ENCODE measurements at places on chromosomes 11 and 22.
A peak's percentile ranks its signal among the peaks of the same experiment; 100 is the strongest.

DNA sequence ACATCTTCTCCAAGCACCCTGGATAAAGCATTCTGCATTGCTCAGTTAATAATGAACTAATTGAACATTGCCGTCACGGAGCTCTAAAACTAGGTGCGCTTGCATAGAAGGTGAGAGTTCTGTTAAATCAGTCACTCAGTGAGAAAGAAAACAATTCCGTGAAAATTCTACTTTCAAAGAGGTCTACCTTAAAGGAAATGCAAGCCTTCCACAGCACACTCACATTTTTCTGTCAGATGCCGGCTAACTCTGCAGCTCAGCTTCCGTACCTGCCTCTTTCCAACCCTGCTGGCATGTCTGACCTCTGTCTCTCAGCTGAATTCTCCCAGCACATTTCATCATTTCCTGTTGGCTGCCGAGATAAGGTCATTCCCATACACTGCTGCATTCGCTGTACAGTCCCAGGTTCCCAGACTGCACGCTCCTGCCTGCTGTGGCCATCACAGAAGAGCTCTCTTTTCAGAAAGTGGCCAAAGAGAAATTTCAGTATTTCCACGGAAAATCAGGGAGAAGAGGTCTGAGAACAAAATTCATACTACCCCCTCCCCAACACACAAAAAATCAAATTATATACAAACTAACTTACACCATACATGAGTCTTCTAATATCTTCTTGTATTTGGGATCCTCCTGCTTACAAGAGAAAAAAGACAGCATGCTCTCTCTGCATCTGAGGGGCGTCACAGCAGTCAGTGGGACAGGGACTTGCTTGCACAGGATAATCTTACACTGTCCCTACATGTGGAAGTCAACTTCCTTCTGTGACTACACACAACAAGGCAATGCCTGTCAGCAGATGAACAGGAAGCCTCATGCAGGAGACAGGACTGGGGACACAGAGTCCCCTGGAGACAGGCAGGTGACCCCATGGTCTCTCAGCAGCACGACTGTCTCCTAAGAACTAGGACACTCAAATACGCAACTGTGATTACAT, 55.1 kb downstream of the PACSIN2 start:
- H3K4me1 ChIP-seq: peaks cover 61% of the 10 kb centered on the region
- H3K27ac ChIP-seq: peak overlapping the region; percentile 80
- peaks cover 7% of the 10 kb centered on the region for H3K36me3 ChIP-seq
- no peak for DNase-seq

- H3K27me3 ChIP-seq: no peaks in the 10 kb centered on the region
- DNase-seq: no peak
- H3K4me1 ChIP-seq: no peaks in the 10 kb centered on the region
Observed at GRCh38 chr11:95495706-95496105, 264.7 kb upstream of the SESN3 start.

- no peaks in the 10 kb centered on the region for H3K4me1 ChIP-seq
- no peak overlapping the region for H3K4me3 ChIP-seq
- peaks cover 12% of the 10 kb centered on the region for H3K27me3 ChIP-seq
- no peaks in the 10 kb centered on the region for H3K36me3 ChIP-seq
- no peak overlapping the region for H3K27ac ChIP-seq
- no peak for DNase-seq
Observed at GRCh38 chr11:94755494-94755893, 12.7 kb upstream of the AMOTL1 start.

- no peak overlapping the region for H3K4me3 ChIP-seq
- peaks cover 14% of the 10 kb centered on the region for H3K27me3 ChIP-seq
- DNase-seq: no peak
- H3K4me1 ChIP-seq: peaks cover 5% of the 10 kb centered on the region
Observed at GRCh38 chr11:8746331-8746974, 63.9 kb downstream of the RPL27A start.

DNA sequence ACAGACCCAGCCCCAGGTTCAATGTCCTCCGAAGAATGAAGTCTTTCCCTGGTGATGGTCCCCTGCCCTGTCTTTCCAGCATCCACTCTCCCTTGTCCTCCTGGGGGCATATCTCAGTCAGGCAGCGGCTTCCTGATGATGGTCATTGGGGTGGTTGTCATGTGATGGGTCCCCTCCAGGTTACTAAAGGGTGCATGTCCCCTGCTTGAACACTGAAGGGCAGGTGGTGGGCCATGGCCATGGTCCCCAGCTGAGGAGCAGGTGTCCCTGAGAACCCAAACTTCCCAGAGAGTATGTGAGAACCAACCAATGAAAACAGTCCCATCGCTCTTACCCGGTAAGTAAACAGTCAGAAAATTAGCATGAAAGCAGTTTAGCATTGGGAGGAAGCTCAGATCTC, 14.1 kb downstream of the APOL1 start:
- no peaks in the 10 kb centered on the region for H3K27me3 ChIP-seq
- H3K27ac ChIP-seq: no peak overlapping the region
- no peak for DNase-seq
- no peak overlapping the region for H3K4me3 ChIP-seq
- H3K36me3 ChIP-seq: peaks cover 22% of the 10 kb centered on the region

GRCh38 chr11:46361283-46362155, 14.3 kb downstream of the DGKZ start:
- H3K27me3 ChIP-seq: no peaks in the 10 kb centered on the region
- DNase-seq: peak; percentile 85
- peak overlapping the region; percentile 74 for H3K4me3 ChIP-seq
- peaks cover 59% of the 10 kb centered on the region for H3K4me1 ChIP-seq
- peak overlapping the region; percentile 95 for H3K27ac ChIP-seq

DNA sequence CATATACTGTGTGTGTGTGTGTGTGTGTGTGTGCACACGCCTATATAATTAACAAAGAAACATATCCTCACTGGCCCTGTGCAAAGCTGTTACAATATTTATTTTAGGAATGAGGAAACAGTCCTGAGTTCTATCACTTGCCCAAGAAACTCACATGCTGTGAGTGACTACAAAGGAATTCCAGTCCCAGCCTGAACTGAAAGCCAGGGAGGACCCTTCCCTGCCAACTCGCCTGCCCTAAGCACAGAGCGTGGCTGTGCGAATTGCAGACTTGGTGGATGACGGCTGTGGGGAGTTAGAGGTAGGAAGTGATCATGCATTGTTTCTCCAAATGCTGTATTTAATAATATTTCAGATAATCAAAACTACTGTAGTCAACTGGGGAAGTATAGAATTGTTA, 26.4 kb upstream of the CD5 start:
- peak overlapping the region; percentile 75 for H3K27ac ChIP-seq
- peak overlapping the region; percentile 35 for H3K4me3 ChIP-seq
- peaks cover 84% of the 10 kb centered on the region for H3K4me1 ChIP-seq
- no peaks in the 10 kb centered on the region for H3K27me3 ChIP-seq
- peaks cover 45% of the 10 kb centered on the region for H3K36me3 ChIP-seq
